Sigmoid colon (tissue), 7 donors: ENCODE measurements at places on chromosomes 11 and 22. TPM values are rescaled to one million over a fixed set of nuclear protein-coding genes. Genes with fewer than 3 reads are reported as not detected.

The MRGPRF gene
- 118 TPM for total RNA-seq

The MUC2 gene
- 8.0 TPM for total RNA-seq

The ZP1 gene
- total RNA-seq, result not detected

The MPEG1 gene
- 11.7 TPM for total RNA-seq

The RFPL1 gene
- not detected for total RNA-seq

The KCNK4 gene
- 0.71 TPM for total RNA-seq

The H19 gene
- 349 TPM for total RNA-seq

The LMO1 gene
- total RNA-seq, result 1.8 TPM

The C1QTNF4 gene
- total RNA-seq, result 15.5 TPM

The RAG2 gene
- total RNA-seq, result not detected
